ENCODE measurements at places on chromosomes 6 and 20.

DNA sequence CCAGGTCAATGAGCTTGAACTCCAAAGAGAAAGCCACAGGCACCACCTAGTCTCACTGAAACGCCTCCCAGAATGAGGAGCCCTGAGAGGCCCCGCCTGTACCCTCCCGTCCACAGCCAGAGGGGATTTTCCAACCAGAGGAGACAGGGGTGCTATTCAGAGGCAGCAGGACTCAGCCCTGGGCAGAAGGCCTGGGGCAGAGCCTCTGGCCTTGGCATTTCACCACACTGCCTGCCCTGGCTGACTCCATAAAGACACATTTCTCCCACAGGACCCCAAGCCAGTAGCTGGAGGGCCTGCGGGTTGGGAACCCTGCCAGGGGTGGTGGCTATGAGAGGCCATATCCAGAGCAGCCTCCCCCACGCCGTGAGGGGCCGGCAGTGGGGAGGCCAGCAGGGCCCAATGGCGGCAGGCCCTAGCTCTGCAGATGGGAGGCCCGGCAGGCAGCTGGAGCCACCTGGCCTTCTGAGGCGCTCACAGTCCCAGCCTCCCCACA is 159.3 kb downstream of the PREX1 start:
- no peak for DNase-seq

- DNase-seq = no peak
Observed at GRCh38 chr6:143745166-143746133, 67.7 kb downstream of the PHACTR2 start.

GRCh38 chr20:63501818-63502670 is 3.2 kb upstream of the EEF1A2 start:
- no peak for DNase-seq

DNA sequence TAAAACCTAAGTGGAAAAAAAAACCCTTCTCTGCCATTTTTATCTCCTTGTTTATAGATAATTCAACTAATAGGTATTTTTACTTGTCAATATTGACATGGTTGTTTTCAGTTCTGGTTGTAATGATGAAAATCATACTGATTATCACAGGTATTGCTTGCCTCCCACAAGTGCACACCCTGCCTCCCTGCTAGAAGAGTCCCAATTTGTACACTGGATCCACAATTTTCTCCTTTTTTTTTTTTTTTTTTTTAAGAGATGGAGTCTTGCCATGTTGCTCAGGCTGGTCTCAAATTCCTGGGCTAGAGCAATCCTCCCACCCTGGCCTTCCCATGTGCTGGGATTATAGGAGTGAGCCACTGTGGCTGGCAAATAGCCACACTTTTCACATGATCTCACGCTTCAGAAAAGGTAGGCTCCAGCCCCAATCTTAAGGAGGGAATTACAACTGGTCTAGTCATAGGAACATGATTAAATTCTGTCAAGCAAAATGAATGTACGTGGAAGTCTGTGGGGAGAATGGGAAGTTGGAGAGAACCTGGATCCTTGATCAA is 12.3 kb downstream of the DYNLT2 start:
- DNase-seq = no peak

All from activated CD8-positive, alpha-beta memory T cell treated with anti-CD3 and anti-CD28 coated beads for 4 hours (primary cell).